NCI-H526 (cell line): ENCODE measurements at places on chromosomes 1 and 21.
A peak's percentile ranks its signal among the peaks of the same experiment; 100 is the strongest.

GRCh38 chr1:37723390-37724078, 31.2 kb downstream of the CDCA8 start:
- DNase-seq: no peak

DNA sequence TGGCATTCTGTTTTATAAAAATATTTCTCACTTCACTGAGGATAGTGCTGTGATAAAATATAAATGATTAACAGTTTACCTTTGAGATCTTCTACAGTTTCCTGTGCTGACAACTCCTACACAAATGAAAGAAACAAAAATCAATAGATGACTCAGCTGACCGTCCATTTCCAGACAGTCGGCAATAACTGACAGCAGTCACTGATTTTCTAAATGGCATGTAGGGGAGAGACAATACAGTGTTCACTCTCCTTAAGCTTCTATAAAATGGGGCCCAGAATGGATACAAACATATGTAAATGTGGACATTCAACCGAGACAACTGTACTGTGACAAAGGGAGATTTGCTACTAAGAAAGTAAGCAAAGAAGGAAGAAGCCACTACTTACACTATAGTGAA, 34.3 kb downstream of the PCNX2 start:
- DNase-seq: peak; percentile 39

- no peak for DNase-seq
Measured at GRCh38 chr1:26097696-26098095, 13.9 kb upstream of the PDIK1L start.

DNA sequence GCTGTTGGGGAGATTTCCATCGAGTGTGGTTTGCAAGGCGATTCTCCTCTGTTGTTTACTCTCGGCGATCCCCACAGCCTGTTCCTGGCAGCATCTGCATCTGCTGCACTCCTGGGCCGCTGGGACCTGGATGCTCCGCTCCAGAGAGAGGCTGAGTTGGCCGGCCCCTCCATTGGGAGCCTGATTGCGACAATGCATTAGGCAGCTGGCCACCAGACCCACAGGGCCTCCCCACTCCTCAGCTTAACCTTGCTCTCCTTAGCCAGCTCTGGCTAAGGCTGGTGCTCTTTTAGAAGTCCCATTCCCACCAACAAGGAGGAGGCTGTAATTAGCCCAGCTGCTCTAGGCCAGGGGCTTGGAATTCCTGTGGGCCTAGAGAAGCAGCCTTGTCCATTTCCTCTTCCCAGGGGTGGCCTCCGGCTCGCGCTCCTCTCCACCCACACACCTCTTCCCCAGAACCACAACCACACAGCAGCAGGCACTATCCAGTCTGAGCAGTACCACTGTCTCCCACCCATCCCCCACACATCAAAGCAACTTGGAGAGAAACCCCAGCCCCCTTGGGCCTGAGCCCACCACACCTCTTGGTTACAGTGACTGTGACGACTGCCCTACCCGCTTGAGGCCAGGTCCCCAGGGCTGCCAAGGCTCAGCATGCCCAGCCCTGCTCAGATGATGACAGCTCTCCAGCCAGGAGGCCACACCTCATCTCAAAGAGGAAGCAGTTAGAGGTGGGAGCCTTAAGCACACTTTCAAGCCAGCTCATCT, 193.8 kb upstream of the EDN2 start:
- no peak for DNase-seq

DNA sequence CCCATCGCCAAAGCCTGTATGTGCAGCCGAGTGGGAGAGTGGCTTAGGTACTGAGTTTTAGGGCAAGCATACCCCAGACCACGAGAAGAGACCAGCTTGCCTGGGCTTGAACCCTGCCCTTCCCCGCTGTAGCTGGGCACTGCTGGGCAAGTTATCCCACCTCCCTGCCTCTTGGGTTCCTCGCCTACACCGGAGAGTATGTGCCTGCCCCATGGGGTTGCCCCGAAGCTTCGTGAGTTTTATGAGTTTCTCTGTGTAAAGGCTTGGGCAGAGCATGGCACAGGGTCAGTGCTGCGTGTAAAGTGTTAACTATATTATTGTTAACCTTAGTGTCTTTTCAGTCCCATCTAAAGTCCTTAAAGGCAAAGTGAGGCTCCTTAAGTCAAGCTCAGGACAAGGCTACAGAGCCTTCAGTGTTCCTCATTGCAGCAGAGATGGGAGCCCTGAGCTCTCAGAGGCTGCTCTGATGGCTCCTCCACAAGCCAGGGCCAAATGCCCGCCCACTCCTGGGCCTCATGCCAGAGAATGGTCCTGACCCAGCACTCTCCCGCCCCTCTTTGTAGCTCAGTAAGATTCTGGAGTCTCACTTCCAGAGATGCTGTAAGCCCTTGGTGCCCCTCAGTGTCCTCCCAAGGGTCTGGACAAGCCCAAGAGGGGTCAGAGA, 37.0 kb upstream of the KCNA10 start:
- DNase-seq: no peak

GRCh38 chr1:75444220-75444619, 166.7 kb downstream of the SLC44A5 start:
- no peak for DNase-seq

- no peak for DNase-seq
Measured at GRCh38 chr1:191371626-191372025, 786.6 kb upstream of the RGS18 start.

DNA sequence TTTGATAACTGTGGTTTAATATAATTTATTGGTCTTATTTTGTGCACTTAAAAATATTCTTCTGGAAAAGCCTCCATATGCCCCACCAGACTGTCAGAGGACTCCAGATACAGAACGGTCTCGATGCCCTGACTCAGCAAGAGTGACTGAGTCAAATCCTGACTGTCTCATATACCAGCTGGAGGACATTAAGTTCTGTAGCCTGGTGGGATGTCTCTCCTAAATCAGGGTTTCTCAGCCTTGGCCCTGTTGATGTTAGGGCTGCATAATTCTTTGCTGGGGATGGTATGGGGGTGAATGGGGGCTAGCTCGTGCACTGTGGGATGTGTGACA, 67.7 kb upstream of the TLR5 start:
- no peak for DNase-seq

DNA sequence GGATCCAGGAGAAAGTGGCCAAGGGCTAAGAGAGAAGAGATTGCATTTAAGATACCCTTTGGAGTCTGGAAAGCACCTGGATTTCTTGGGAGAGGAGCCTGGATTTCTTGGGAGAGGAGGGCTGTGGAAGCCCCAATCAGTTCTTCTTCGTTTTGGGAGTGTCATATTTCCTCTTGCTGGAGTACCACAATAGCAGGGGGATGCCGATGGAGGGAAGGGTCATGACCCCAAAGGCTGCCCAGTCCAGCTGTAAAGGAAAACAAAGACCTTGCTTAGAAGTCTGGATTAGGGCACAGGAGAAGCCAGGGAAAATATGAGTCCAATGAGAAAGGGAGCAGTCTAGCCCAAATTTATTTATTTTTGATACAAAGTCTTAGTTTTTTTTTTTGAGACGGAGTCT, 11.3 kb downstream of the SSR2 start:
- DNase-seq: no peak

DNA sequence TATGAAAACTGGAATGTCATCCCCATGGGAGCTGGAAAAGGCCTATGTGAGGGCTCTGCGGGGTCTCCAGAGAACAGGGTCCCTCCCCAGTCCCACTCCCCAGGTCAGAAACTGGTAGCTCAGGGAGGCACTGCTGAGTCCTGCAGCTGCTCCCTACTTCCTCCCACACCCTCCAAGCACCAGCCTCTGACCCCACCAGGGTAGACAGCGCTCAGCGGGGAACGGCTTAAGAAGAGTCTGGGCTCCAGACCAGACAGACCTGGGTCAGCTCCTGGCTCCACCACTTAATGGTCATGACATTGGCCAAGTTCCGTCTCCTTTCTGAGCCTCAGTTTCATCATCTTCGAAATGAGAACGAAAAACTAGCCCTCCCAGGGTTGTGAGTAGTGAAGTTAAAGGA, 7.2 kb downstream of the LRP8 start:
- DNase-seq: no peak

- no peak for DNase-seq
Measured at GRCh38 chr1:234837713-234838112, 227.7 kb upstream of the IRF2BP2 start.

- DNase-seq: no peak
Measured at GRCh38 chr1:156490401-156491032, 10.1 kb downstream of the MEF2D start.

DNA sequence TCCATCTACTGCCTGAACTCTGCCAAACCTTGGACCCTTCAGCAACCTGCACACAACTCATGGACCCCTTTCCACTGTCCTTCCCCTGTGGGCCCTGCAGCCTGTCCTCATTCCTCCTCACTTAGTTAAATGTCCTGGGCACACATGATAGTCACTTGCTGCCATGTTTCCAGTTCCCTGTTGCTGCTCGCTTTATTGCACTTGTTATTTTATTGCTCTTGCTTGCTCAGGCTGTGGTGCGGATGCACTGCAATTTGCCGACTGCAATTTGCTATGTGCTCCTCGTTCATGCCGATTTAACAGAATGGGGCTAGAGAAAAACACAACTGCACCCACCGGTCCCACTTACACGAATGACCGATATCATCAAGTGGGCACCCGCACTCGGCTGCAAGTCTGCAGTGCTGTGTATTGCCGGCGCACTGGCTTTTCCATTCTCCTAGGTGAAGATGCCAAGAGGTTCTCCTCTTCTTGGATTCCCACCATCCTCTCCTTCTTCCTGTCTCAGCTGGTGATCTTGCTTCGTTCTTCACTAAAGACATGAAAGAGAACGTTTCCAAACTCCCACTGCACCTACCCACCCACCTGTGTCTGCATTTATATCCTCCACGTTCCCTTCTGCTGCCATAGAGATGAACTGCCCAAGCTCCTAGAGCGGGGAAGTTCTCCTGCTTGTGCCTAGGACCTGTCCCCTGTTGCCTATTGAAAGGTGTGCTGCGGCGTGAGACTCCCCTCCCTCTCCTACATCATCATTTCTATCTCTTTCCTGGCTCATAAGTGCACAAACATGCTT, 45.4 kb upstream of the B3GALT5 start:
- DNase-seq: no peak

- peak; percentile 9 for DNase-seq
Measured at GRCh38 chr1:231693361-231694074, 66.9 kb downstream of the DISC1 start.
